Spleen (tissue), 13 donors: ENCODE measurements at places on chromosomes 12 and 14. TPM values are rescaled to one million over a fixed set of nuclear protein-coding genes. Genes with fewer than 3 reads are reported as not detected.

- DNase-seq = no peak
Observed at GRCh38 chr14:47270715-47271114, 404.7 kb downstream of the MDGA2 start.

DNA sequence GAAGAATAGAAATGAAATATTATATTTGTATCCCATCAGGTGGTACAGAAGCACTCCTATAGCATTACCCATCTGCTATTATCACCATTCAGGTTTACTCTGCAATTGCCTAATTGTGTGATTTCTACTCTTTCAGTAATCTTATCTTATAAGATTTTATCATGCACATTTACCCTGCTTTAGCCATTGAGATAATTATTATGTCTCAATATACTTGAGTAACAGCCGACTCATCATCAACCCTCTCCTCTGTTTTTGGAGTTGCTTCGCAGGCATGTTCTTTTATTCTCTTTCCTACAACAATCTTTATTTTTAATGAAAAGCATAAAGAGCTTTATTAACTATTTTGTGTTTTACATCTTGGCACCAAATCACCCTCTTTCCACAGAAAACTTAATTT is 419.9 kb downstream of the LRIG3 start:
- no peak for DNase-seq

HOXC5 gene
- polyA plus RNA-seq = not detected

DDX23 gene
- 33.1 TPM for polyA plus RNA-seq

CMA1 gene
- polyA plus RNA-seq = not detected

HPD gene
- 1.5 TPM for polyA plus RNA-seq

DNA sequence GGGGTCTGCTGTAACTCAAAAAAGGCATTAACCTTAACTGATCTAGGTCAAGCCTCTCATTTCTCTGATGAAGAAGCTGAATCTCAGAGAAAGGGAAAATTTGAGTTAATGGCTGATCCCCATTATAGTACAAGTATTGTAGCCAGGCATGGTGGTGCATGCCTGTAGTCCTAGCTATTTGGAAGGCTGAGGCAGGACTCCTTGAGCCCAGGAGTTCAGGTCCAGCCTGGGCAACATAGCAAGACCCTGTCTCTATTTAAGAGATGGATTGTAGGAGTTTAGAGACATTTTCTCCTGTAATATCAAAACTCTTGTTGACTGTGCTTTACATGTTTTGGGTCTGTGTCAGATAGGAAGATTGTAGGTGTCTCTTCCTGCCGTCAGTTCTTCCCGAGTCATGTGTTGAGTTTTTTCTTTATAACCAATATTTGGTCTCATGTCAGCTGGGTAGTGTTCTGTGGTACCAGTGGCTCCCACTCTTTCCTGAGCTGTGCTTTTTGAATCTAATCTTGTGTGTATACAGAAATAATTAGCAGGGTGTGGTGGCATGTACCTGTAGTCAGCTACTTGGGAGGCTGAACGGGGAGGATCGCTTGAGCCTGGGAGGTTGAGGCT is 8.6 kb downstream of the COPZ1 start:
- no peak for DNase-seq

DNA sequence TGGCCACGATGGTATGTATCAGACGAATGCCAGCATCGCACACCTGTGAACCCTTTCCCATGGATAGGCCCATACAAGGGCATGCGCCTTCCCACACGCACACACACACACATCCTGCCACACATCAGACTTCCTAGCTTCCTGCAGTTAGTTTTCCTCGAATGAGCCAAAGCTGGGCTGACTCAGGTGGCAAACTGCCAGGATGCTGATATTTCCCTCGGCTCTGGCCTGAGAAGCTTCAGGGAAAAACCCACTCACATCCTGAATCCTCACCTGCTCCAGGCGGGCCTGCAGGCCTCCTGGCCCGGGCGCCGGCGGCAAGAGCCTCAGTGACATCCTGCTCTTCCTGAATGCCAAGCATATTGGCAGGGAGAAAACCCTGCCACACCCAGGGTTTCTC is 22.4 kb downstream of the CALM1 start:
- DNase-seq = no peak

KRT6C gene
- polyA plus RNA-seq = 0.06 TPM

DNA sequence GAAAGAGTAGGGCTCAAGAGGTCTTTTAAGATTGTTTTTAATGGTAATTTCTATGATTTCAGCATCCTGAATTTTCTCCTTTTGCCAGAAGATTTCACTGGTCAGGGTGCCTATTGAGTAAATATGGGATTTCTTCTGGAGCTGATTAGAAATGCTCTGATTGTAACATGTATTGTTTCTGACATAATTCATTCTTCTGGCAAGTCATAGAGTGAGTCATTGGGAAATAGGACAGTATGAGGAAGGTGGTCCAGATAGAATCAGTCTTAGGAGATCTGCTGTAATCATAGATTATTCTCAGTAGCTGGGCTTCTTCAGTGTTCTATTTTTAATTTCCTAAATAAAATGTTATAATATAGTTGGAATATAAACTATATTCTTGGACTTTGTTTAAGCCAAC is 182.0 kb upstream of the NAV3 start:
- no peak for DNase-seq

- DNase-seq = no peak
Observed at GRCh38 chr14:44151130-44151820, 355.8 kb downstream of the FSCB start.

DNA sequence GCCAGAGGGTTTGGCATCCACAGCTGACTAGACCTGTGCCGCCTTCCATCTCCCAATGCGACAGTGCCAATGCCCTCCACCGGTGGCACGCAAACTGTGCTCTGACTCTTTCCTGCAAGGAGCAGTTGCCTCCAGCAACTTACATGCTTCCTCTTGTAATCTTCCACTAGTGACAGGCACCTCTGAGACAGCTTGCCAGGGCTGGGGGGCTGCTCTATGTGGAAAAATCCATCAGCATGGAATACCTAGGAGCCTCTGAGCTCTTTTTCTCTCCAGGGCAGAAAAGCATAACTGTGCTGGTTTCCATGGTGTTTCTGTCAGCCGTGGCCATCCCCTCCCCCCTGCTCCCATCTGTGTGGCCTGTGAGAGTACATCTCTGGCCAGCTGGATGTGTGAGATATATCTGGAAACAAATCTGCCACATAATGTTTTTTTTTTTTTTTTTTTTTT is 110.6 kb downstream of the MYRFL start:
- DNase-seq = no peak

GARIN6 gene
- polyA plus RNA-seq = not detected

A2M gene
- 28.9 TPM for polyA plus RNA-seq

DNA sequence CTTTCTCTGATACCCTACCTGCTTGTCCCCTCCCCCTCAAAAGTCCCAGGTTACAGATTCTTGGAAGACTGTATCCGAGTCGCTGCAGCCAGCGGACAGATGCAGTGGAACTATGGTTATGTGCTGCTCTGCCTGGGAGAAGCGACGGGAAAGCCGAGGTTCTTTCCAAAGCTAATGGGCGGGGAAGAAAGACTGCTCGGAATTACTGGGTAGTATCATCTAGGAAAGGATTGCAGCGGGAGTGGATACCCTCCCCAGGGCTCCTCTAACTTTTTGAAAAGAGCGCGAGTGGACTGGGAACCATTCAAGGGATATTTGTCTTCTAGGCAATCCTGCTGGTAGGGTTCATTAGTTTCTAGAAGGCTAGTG is 1.4 kb downstream of the PTHLH start:
- DNase-seq = no peak

DNA sequence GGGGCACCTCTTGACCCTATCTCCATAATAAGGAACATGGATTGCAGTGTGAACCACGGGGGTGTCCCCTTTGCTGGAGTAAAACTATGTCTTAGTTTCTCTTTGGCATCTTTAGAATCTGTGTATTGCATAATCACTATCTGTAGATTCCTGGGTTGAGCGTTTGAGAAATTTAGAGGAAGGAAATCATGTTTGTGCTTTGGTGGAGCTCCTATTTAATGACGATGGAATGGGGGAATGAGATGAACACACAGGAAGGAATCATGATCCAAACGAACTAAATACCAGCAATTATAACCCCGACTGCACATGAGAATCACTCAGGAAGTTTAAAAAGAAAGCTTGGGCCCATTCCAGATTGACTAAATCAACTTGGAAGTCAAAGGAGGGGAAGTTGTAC is 1.3 kb upstream of the MYG1 start:
- DNase-seq = no peak

GRCh38 chr12:90859591-90859990 is 95.4 kb downstream of the CCER1 start:
- no peak for DNase-seq

- no peak for DNase-seq
Observed at GRCh38 chr12:63915105-63915800, 70.8 kb downstream of the SRGAP1 start.

FBLN5 gene
- 61.9 TPM for polyA plus RNA-seq

ADAM20 gene
- polyA plus RNA-seq = 0.06 TPM

DNA sequence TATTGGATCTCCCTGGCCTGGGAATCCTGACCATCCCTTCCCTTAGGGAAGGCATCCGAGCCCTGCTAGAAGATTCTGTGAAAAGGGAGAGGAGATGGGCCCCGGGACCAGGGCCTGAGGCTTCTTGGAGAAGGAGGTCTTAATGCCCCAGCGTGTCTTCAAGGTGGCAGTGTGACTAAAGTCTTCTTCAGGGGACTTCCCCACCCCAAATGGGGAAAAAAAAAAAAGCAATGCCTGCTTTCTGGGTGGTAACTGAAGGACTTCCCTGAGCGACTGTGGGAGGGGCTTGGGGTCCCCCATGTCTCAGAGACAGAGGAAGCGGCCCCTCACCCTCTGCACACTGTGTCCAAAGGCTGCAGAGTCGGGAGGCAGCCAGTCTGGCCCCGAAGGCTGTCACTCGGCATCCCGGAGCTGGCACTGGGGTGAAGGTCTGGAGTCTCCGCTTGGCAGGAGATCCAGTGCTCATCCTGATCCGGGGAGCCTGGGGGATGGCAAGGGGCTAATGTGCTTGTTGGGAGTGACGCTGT is 7.8 kb upstream of the PGF start:
- DNase-seq = peak; percentile 70

DNA sequence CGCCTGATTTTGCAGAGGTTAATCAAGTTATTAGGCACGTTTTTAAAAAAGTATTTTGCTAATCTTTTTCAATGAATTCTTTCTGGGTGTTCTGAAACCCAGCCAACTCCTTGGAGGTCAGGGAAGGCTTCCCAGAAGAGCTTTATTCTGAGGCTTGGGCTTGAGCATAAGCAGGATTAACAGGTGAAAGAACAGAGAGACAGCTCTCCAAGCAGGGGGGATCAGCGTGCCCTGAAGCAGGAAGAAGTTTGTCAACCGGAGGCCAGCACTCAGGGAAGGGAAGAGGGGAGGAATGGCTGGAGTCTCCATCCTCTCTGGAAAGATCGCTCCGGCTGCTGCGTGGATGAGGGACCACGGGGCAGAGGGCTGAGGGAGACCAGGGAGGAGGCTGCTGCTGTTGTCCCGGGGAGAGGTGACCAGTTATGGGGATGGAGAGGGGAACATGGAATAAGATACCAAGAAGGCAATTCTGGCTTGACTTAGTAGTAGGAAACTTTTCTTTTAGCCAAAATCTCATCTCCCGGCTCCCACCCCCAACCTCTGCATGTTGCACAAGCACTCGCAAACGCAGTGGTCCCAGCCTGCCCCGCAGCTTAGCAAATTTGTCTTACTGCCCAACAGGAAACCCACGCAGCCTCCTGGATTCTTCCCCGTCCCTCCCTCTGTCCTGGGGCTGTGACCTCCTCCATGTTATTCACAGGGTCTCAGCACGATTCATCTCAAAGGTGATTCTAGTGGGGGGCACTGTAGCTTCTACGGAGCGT is 1.1 kb upstream of the SSH1 start:
- peak; percentile 81 for DNase-seq

ART4 gene
- 8.9 TPM for polyA plus RNA-seq

- no peak for DNase-seq
Observed at GRCh38 chr12:13209436-13210235, 13.1 kb downstream of the EMP1 start.

DNA sequence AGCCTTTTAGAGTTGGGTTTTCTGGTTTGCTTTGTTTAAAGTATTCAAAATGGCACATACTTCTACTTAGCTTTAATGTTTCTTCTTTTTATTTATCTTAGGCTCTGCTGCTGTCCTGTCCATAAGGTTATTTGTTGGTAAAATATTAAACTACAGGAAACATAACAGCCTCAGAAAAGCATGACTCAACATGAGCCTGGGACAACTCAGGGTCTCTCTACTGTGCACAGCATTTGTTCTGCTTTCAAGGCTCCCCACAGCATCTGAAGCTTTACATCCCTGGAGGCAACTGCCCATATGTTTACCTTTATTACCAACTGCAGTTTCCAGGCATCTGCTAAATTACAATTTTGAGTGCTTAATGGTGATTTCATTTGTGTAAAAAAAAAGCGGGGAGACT is 954.2 kb upstream of the FBXO33 start:
- no peak for DNase-seq

DNA sequence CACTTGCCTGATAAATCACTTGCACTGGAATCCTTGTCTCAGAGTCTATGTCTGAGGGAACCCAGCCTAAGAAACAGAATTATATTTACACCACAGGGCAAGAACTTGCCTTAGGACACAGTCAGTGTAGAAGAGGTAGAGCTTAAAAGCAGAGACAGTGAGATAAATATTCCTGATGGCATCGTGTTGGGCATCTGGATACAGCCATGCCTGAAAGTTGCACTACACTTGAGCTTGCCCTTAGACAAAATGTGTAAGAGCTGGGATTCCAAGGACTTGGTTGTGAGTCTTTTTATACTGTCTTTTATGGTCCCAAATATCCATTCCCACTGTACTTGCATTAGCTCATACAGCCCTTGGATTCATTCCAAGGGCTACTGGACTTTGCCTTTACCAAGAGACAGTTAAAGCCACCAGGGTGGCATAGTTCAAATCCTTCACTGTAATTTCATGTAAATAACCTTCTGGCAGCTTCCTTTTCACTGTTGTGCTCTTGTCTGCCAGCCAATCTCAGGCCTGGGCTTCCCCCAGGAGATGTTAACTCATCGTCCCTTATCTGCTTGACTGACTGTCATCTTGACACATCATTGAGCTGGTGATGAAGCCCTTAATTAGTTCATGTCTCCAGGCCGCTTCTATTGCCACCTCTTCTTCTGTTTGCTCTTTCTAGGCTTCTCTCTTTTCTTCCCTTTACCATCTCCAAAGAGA is 577.9 kb upstream of the TBX3 start:
- DNase-seq = no peak

DNA sequence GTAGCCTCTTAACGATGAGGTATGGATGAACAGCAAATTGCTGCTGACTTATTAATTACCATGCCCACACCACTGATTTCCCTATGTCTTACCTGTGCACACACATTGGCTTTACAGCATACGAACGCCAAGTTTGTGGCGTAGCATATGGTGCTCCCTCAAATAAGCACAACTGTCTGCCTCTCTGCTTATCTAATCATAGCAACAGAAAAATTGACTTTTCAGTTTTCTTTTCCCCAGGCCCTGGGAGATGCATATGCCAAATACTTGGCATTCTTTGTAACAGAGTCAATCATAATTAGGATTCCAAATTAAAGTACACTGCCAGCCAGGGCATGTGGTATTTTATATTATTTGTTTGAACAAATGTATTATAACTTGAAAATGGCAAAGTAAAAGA is 625.5 kb downstream of the DIO2 start:
- DNase-seq = no peak

- no peak for DNase-seq
Observed at GRCh38 chr12:33455096-33455495, 15.5 kb upstream of the SYT10 start.

- DNase-seq = no peak
Observed at GRCh38 chr12:15446807-15447206, 124.5 kb downstream of the PTPRO start.

FBRSL1 gene
- 22.3 TPM for polyA plus RNA-seq
